ENCODE measurements at places on chromosomes 6 and 20.

- no peak for DNase-seq
Observed at GRCh38 chr6:49847673-49848072, 18.7 kb downstream of the CRISP1 start.

DNA sequence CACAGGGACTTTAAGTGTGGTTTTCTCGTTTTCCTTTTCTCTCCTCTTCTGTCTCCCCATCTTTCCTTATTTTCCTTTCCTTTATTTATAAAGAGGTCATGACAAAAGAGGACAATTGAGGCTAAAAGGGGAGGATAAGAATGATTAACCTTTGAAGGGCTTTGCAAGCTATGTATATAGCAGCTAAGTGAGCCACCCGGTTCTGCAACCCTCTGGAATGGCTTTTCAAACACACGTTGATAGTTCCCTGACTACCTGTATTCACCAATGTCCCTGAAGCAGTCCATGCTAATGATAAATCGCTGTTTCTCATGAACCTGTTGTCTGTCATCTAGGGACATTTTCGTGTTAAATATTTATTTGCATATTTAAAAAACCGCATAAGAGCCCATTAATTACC lies 124.4 kb upstream of the RALGAPA2 start:
- DNase-seq = no peak

DNA sequence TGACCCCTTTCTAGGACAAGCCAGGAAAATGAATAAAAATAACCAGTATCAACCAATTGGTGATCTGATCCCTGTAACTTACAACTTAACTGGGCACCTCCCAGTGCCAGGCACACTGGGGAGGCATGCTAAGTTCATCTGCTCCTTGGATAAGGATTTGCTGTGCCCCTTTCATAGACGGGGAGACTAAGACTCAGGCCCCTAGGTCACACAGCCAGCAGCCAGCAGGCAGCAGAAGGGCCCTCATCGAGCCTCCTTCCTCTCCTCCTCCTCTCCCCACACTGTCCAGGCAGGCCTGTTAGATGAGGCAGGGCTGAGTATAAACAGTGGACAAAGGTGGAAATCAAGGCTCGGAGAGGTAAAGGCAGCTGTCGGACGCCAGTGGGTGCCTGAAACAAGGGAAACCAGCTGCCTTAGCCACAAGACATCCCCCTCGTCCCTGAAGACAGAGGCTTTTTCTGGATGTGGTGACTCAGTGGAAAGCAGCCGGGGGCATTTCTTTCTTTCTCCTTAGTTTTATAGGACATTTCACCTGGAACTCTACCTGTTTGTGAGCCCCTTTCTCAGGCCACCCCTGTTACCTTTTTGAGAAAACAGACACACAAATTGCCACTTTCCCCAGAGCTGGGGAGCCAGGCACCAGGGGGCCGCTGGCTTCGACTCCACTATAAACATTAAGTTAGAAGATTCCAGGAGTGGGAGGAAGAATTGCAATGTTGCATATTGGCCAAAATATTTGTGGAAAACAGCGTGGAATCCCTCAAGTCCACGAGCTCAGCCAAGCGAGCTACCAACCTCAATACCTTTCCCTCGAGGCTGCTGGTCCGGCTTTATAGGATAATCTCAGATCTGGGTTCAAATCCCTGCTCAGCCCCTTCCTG lies 166.0 kb downstream of the PREX1 start:
- no peak for DNase-seq

DNA sequence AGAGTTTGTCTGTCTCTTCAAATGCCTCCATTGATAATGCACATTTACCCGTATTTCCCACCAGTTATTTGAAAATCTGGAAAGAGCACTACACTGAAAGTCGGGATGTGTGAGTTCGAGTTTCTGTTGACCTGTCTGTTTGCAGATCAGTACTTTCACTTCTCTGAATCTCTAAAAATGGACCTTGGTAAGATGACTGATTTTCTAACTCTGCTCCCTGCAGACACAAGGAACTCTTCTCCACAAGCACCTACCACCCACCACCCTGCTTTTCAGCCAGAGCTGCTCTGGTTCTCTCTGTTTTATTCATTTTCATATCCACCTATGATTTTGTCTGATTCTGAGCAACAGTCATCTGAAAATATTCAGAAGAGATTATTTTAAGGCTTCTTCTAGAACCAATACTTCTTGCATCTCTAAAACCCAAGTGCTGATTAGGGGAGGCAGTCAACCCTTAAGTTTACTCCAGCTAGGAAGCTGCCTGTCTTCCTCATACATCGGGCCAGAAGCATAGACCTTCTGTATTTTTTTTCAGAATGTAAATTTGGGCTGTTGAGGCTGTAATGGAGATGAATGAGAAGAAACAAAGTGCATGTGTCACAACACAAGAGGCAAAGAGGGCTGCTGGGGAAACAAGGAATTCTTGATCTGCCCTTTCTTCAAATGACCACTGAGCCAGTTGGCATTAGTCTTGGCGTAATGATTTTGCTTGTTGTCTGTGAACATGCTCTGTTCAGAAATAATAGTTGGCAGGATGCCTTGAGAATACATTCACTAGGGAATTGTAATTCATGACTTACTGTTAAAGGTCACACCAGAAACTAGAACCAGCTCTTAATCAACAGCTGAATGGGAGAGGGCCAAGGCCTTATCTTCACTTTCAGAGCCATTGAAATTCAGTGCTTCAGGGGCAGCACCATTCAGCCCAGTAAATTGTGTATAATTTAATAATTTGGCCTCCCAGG lies 85.4 kb upstream of the MYLIP start:
- DNase-seq = no peak

DNA sequence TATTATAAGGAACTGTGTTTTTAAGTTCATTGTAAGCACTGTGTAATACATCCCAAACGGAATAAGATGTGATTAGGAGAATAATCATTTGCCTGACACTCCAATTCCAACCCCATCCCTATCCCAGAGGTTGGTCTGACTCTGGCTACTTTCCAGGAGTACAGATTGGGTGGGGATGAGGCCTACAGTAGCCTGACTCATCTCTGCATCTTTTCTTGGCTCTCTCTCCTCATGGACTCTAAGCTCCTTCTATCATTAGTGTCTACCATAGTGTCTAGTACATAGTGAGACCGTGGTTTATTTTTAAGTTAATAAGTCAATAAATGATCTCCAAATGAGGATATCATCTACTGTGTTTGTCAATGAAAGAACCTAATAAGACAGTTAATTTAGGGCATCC lies 92.2 kb upstream of the CNKSR3 start:
- no peak for DNase-seq

DNA sequence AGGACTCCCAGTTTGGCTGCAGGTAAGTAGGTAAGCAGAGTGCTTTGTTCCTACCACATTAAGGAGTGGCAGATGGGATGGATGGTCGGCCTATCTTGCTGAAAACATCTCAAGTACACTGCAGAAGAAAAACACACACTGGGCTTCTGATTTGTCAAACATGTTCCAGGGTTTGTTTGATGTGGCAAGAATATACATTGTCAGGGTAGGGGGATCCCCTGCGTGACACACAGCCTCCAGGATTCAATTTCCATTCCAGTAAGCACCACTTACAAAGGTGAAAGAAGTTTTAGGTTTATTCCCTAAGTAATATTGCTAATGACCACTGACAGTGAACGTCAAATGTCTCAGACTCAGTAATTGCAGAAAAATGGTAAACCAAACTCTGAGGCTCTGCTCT lies 26.0 kb upstream of the KIF16B start:
- no peak for DNase-seq

- DNase-seq = no peak
Observed at GRCh38 chr20:49987015-49987867, 4.5 kb downstream of the SNAI1 start.

DNA sequence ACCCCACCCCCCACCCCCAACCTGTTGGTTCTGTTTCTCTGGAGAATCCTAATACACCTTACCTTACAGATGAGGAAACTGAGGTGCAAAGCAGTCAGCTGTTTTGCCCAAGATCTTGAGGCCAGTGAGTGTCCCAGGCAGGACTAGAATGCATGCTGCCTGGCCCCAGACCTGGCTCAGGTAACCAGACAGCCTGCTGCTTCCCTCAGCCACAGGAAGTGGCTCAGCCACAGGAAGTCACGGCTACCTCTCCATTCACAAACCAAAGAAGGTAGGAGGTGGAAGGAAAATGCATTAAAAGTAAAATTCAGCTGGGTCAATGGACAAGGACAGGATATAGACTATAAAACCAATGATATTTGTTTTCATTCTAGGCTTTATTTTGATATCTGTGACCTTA lies 517.6 kb downstream of the CD83 start:
- no peak for DNase-seq
